Hindlimb muscle (tissue), 1 donor: ENCODE measurements at places on chromosomes 12 and 14.

DNA sequence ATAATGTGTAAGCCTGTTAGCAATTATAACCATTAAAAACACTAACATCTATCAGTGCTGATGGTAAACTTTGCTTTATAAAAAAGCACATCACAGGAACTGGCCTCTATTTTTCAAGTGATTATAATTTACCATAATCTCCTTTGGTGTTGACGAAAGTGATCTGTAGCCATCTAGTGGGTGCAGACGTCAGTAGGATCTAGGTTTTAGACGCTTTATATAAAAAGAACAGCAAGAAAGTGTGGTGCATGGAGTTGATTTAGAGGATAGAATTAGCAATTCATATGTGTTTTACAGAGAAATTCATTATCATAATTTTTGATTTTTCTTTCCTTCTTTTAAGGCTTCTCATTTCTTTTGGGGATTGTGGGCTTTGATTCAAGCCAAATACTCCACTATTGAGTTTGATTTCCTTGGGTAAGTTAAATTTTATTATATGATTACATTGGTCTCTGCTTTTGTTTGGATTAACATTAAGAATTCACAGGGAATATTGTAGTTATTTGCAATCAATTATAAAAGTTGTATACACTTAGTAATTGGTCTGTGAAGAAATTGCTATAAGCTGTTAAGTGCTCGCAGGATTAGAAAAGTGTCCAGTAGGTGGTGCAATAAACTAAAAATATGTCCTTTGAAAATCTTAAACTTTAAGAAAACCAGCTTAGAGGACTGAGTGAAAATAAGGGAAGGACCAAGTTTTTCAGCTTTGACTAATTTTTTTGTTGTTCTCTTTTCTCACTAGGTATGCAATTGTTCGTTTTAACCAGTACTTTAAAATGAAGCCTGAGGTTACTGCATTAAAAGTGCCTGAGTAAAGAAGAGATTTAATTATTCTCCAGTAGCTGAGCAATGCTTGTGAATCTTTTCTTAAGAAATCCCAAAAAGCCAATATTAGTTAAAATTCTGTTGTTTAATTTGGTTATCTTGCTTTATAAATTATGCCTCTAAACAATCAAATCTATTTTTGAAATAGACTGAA lies 59.5 kb downstream of the ETNK1 start:
- DNase-seq = peak; percentile 11

- no peak for DNase-seq
These were observed 89.8 kb downstream of the SLC15A5 start for GRCh38 chr12:16187660-16188059.

DNA sequence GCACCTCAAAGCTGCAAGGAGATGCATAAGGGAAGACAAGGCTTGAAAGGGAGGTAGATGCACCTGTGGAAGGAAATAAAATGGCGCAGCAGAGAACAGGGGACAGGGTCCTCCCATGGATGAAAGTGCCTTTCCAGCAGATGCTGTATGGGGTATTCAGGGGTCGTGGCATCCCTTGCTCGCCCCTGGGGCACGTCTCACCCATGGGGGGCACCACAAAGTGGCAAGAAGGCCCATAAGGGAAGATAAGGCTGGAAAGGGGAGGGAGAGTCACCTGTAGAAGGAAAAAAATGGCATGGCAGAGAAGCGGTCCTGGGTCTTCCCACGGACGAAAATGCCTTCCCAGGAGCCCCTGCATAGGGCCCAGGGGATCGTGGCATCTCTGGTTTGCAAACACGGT lies 265.1 kb downstream of the ALG10 start:
- DNase-seq = no peak

GRCh38 chr14:91607322-91608047 lies 97.4 kb upstream of the PPP4R3A start:
- no peak for DNase-seq

DNA sequence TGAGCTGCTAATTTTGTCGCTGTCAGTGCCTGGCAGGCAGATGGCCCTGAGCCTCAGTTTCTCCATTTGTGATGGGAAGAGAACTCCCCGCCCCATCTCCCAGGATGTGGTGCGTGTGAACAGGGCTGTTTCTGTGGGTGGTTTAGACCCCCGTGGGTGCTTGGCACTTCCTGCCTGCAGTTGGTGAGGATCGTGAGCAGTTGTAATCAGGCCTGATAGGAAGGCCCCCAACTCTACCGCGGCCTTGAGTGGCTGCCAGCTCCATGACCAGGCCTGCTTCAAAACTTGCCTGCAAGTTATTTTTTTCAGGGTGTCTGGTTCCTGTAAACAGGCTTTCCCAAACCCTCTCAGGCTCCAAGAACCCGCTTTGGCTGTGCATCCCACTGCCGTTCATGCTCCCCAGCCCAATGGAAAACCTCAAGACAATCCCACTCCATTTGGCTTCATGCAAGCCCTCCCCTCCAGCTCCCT lies 138.4 kb downstream of the ZFP36L1 start:
- DNase-seq = no peak

DNA sequence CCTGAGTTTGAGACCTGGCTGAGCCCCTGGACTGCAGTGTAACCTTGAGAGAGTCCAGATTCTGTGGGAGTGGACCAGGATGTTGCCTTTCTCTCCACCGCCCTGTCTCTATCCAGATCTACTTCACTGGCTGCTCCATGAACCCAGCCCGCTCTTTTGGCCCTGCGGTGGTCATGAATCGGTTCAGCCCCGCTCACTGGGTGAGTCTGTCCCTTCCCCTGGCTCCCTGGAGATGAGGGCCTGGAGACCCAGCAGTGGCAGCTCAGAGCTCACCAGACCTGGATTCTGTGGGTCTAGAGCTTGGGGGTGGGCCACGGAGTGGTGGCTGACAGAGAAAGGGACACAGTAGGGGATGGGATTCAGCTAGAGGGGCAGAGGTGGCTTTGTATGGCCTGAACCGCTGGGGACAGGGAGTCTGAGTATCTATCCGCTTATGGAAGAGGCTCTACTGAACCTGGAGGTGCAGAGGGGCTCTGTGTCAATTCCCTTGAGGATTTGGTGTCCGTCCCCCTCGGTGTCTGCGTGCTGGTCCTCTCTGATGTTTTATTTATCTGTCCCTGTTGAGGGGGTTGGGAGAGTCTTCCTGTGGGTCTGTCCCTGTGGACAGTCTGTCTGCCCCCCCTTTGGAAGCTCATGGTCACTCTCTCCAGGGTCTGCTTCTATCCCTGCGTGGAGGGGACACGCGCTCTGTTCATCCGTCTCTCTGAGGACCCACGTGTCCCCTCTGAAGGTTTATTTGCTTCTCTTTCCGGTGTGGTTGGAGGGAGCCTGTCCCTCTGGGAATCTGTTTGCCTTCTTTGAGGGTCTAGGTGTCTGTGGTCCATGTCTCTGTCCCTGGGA lies 2.5 kb downstream of the AQP5 start:
- DNase-seq = no peak

DNA sequence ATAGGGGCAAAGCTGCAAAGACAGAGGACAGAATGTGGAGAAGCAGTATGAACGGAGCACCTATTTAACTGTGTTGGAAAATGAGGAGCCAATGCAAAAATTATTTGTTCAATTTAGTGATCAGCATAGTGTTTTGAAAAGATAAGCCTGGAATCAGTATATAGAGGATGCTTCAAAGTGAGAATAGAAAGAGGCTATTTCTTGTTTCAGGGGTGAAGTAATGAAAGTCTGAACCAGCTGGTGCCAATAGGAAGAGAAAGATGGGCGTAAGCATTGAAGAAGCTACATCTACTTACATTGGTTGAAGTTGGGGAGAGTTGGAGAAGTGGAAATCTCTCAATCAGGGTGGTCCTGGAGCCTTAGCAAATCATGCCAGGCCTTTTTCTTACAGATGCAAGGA lies 77.3 kb upstream of the SLC38A4 start:
- no peak for DNase-seq

DNA sequence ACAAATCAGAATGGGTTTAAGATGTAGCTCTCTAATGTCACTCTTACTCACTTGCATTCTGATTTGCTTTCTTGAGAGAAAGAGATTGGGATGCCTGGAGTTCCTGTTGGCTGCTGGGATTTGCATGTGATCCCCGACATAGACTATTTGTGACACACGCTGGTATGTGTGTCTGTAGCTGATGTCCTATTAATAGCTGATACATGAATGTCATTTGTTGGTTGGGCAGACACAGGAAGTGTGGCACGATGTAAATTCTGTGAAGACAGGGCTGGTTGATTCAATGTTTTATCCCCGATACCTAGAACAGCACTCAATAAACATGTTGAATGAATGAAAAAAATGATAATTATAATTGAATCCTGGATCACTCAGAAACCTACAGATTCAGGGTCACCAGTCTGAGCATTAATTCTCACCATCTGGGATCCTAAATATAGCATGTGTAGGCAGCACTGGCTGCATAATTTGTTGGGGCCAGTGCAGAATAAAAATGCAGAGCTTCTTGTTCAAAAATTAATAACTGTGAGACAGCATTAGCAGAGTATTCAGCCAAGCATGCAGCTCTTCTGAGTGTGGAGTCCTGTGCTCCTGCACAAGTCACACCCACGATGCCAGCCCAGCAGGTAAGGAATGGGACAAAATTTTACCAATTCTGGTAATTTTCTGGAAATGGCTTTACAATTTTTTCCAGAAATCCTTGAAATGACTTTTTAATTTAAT lies 35.5 kb upstream of the SOCS2 start:
- DNase-seq = no peak

DNA sequence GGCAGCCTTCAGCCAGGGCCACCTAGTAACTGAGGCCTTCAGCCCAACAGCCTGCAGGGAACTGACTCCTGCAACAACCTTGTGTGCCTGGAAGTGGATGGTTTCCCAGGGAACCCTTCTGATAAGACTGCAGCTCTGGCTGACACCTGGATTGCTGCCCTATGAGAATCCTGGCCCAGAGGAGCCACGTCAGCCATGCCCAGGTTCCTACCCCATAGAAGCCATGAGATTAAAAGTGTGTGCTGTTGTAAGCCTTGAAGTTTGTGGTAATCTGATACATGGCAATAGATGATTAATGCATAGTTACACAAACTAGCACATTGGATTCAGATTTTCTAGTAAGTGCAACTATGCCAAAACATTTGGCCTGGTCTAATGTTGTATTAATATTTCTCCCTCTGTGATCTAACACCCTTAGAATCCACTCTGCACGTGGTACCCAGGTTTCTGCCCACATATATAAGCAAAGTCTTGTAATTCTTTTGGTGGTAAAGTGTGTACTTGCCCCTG lies 64.8 kb upstream of the BEGAIN start:
- DNase-seq = no peak

GRCh38 chr14:95293449-95293848 lies 26.3 kb downstream of the CLMN start:
- DNase-seq = no peak

GRCh38 chr12:130816097-130816496 lies 23.0 kb downstream of the STX2 start:
- no peak for DNase-seq

DNA sequence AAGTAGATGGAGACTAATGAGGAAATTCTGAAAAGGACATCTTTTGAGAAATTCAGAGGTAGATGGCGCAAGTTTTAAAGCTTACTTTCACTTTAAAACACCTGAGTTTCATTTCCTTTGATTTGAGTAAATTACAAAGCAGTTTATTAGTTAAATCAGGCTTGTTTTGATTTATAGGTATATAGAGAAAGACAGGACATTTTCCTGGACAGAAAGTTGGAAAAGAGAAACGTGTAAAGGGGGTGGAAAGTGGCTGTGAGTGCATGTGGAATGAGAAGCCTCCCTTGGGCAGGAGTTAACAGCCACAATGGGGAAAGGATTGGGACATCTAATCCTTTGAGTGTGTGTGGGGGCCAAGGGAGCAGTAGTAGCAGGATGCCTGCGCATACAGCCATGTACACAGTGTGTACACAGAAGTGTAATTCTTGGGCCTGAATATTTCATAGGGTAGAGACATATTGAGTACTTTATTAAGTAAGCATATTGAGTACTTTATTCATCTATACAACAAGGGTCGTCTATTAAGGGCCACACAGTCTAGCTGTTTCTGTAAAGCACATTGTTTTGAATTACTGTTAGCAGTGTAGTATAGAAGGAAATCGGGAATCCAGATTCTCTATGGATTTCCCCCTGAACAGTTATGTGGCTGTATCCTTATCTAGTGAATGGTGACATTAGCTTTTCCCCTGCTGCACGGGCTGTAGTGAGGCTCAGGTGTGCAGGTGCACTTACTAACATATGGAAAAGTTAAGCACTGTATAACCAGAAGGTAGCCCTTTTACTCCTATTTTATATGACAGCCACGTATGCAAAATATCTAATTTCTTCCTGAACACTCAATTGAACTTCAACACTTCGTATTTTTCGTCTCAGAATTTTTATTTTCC lies 19.1 kb downstream of the MARK3 start:
- DNase-seq = no peak

- DNase-seq = no peak
These were observed at the start of gene GPR68 for GRCh38 chr14:91244501-91244901. Gene GPR68, minus strand, starts transcription at chr14:91244704. Its CDS starts 9,654 bp downstream, at chr14:91235050.

DNA sequence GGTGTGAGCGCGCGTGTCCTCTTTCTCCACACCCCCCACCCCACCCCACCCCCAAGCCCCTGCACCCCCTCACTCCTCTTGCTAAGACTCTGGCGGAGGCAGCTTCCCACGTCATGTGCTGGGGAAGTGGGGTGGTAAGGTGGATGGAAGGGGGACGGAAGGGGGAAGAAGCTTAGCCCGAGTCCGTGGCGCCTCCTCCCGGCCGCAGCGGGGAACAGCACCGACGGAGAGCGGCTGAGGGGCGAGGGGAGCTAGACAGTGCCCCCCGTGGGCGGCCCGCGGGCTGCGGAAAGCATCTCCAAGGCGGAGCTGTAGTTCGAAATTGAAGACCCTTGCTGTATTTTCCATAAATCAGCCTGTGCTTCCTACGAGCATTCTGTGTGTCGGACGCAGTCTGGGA lies 588 bp upstream of the GRIN2B start:
- DNase-seq = peak; percentile 29

DNA sequence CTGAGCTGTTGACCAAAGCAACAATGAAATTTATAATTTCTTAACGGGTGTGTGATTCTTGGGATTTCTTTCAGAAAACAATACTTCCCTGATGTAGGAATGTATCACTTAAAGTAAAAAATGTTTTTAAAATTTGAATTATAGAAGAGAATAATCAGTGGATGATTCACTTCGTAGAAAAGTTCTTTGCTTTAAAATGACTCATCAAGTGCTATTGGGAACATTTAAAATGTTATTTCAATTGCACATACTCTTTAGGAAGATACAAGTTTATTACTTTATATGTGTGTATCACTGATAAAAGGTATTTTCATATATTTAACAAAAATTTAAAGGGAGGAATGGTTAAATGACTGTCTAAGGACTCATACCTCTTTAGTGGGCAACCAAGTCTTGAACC lies 155.3 kb downstream of the PDE3A start:
- DNase-seq = no peak

GRCh38 chr12:7091660-7092228 lies 501 bp downstream of the C1R start:
- DNase-seq = peak; percentile 48

GRCh38 chr14:92922155-92922735 lies 705 bp upstream of the CHGA start:
- DNase-seq = no peak

- DNase-seq = no peak
These were observed 201.0 kb downstream of the SLC25A21 start for GRCh38 chr14:36971263-36971855.

GRCh38 chr12:121279507-121279915 lies 17.0 kb downstream of the CAMKK2 start:
- no peak for DNase-seq
